ENCODE measurements at places on chromosomes 3 and 15.
A peak's percentile ranks its signal among the peaks of the same experiment; 100 is the strongest.

DNA sequence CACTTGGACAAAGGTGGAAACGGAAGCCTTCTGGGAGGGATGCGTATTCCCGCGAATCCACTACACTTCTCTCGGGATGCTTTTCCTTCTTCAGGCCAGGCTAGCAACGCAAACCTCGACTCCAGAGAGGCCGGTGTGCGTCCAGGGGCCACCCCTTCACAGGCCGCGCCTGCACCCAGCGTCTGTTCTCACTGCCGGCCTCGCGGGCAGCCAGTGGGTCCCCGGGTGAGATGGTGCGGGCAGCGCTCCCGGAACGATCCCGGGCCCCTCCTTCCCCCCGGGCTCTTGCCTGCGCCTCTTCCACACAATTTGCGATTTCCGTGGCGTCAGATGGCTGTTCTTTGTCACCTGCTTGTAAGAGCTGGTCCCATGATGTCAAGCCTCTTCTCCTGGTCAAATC, 27.3 kb downstream of the GABRA5 start:
- DNase-seq, result no peak

DNA sequence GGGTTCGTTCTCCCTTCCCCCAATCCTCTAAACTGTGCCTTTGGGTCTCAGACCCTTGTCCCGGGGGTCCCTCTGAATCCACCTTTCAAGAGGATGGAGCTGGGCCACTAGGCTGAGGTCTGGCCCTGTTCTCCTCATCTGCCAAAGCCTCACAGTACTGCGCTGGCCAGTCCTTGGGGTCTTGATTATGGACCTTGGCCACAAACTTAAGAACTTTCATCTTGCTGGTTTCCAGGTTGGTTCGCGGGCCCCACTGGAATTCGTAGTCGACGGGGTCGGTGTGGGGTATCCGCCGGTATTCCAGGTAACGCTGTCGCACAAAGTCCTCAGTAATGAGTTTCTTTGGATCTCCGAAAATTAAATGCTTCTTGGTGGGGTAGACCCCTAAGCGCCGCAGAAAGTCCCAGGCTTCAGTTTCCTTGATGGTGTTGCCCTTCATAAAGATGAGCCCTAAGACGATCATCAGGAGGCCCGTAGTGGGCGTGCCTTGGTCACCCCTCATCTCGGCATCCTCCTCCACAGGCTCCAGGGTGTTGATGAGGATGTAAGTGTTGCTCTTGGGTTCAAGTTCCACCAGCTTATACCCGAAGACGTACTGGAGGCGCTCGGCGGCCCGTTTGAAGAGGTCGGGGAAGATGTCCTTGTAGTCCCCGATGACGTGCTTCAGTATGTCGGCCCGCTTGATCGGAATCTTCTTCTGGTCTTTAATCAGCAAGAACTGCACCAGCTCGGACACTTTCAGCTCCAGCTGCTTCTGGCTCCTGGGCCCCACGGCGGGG, 727 bp downstream of the NSMCE3 start:
- DNase-seq, result peak; percentile 8

DNA sequence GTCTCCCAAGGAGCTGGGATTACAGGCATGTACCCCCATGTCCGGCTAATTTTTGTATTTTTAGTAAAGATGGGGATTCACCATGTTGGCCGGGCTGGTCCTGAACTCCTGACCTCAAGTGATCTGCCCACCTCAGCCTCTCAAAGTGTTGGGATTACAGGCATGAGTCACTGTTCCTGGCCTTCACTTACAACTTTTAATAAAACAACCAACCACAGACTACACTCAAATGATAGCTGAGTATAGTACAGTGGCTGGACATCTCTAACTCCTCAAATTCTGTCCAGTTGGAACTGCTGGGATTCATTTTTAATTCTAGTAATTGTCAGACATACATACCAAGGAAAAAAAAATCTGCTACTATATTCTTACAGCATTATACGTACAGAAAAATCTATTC, 71.0 kb downstream of the PBRM1 start:
- no peak for DNase-seq

DNA sequence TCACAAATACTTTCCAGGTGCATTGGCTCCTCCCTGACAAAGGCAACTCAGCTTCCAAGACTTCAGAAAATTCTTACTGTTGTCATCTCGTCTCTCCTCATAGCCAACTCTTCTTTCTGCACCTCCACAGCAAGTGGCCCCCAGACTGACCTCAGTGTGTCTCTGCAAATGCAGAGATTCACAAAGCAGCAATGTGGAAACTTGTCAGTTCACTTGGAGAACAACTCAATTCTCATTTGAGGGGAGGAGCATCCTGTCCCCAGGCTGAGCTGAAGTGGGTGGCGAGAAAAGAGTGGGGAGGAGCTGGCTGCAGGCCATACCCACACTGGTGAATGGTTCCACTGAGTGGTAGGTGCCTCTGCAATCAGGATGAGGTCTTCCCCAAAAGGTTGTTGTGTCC, 248.7 kb upstream of the IL12A start:
- no peak for DNase-seq

- DNase-seq, result no peak
These were observed 423.7 kb upstream of the SEMA6D start for GRCh38 chr15:47293466-47294162.

GRCh38 chr3:105093371-105094252, 273.1 kb upstream of the ALCAM start:
- no peak for DNase-seq

DNA sequence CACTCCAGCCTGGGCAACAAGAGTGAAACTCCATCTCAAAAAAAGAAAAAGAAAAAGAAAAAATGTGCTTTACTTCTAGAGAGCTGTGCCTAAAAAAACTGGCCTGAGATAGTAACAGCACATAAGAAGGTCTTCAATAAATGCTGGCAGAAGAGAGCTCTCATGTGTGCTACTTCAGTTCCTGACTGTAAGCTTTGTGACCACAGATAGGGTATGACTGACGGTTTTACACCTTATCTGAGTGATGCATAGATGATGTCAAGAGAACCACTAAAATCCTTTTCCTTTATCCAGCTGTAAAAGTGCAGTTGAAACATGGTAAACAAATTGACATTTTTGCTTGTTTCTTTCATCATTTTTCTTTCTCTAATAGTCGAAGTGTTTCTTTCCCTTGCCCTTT, 127.9 kb downstream of the C3orf70 start:
- DNase-seq, result peak; percentile 75

- DNase-seq, result no peak
These were observed 78.2 kb downstream of the TPRG1 start for GRCh38 chr3:189249987-189250386.

DNA sequence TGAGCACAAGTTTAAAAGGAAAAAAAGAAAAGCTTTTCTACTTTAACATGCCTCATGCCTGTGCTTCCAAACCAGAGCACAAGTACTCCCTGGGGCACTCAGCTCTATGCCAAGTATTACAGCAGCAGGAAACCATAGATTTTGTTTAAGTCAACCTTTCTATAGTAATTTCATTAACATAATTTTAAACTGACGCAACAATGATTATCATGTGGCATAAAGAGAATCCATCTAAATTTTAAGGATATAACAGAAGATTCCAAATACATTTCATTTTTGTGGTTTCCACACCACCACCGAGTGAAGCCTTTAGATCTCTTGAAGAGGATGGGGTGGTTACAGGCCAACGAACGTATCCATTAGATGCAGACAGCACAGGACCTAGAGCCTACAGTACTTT, 112.1 kb downstream of the TNIK start:
- DNase-seq, result no peak

GRCh38 chr3:186643493-186643892, 3.3 kb downstream of the FETUB start:
- no peak for DNase-seq

- no peak for DNase-seq
These were observed 20.3 kb upstream of the RAB6B start for GRCh38 chr3:133915685-133916658.

DNA sequence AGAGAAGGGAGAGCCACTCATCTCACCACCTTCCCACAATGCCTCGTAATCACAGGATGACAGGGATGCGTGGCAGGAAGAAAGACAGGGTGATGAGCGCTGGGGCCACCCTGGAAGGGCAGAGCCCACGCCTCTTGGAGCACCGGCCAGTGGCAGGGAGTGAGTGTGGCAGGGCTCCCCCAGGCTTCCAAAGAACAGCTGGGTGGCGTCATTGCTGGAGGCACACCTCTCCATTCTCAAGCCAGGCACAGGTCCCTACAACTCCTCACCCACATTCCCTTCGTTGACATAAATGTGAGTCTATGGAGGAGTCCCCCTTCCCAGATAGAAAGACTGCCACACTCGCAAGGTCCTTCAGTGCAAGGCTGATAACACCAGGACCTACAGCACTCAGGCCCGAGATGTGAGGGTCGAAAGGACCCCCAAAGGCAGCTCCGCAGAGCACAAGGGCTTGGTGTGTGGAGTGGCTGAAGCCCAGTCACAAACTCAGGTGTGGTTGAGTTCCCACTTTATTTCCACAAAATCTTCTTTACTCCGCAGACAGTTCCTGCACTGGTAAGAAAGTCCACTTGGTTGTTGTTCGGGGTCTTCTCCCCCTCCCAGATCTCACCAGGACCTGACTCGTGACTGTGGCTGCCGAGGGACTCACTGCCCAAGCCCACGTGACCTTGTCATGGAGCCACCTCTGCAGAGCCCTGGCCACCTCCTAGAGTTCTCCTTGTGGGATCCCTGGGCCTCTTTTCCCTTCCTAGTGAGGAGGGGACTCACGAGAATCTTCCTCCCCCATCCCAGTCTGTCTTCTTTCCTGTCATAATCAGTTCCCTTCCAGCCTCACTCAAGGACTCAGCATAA, 22.4 kb upstream of the CORO2B start:
- DNase-seq, result no peak

DNA sequence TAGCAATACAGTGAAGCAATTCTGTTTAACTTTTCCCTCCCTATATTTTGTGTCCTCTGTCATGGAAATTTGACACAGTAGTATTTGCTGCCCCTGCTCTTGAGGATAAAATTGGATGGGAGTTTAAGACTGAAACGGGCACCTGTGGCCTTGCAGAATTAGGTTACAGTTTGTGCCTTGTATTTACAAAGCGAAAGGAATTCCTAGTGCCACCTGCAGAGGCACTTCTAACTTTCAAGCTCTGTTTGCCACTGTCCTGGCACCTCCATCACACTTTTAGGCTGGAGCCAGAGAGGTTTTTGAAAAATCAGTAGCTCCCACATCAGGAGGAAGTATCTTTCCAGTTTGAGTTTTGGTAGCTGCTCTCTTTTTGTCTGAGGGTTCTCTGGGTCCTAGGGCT, 39.5 kb downstream of the CD86 start:
- no peak for DNase-seq

GRCh38 chr3:186401556-186401955, 39.5 kb upstream of the DGKG start:
- no peak for DNase-seq

DNA sequence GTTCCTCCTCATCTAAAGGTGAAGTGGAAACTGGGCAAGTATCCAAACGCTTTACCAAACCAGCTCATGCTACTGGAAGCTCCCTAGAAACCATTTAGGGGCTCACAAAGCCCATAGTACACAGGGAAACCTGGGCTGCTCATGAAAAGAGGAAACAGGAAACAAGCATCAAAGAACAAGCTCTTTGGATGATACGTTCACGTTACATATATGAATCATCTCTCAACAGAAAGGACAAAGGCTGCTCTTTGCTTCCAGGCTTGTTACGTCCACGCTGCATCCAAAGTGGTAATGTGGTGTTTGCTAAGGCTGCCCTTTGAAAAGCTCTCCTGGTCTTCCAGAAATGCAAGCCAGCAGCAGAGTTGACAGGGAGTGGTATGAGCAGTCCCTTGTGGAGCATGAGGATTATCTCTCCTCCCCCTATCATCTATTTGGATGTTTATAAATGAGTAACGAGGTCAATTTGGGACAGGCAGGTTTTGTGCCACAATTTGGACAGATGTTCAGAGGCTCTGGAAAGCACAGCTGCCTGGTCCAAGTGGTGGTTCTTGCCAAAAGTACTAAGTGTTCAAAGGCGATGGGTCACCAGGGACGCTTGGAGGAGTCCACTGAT, 98.0 kb upstream of the RORA start:
- peak; percentile 5 for DNase-seq

- peak; percentile 73 for DNase-seq
These were observed 9.2 kb upstream of the SEMA4B start for GRCh38 chr15:90191794-90192509.

- no peak for DNase-seq
These were observed 325.4 kb downstream of the FOXP1 start for GRCh38 chr3:71258116-71258515.

DNA sequence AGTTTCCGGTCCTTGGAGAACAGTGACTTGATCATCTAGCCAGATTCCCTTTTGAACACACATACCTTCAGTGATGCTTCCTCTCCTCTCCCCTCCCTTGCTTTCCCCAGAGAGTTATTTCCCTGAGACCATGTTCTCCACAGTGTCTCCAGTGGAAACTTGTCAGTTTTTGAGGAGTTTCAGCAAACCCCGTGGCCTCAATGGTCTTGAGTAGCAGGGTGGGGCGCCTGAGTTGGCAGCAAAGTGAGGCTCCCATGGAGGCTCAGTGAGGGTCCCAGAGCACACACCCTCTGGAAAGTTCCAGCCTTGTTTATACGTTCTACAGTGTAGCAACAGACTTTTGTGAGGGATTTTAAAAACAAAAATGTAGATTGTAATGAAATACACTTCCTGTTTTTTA, 135.1 kb downstream of the LRRC28 start:
- no peak for DNase-seq

- no peak for DNase-seq
These were observed 79.4 kb upstream of the MRPS22 start for GRCh38 chr3:139264375-139264774.

DNA sequence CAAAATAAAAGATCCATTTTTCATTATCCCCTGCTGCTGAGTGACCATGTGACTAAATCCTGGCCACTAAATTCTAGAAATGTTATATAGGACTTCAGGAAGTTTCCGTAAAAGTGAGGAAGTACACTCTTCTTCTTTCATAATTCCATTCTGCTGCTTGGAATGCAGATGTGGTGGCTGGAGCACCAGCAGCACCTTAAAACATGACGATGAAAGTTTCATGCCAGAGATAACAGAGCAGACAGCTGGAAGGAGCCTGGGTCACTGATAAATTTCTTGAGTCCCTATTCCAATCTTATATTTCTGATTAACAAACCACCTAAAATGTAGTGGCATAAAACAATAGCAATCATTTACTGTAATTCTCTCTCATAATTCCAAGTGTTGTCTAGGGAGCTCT, 238.7 kb downstream of the TBL1XR1 start:
- no peak for DNase-seq

GRCh38 chr3:53739966-53740365, 106.3 kb downstream of the CHDH start:
- DNase-seq, result no peak

DNA sequence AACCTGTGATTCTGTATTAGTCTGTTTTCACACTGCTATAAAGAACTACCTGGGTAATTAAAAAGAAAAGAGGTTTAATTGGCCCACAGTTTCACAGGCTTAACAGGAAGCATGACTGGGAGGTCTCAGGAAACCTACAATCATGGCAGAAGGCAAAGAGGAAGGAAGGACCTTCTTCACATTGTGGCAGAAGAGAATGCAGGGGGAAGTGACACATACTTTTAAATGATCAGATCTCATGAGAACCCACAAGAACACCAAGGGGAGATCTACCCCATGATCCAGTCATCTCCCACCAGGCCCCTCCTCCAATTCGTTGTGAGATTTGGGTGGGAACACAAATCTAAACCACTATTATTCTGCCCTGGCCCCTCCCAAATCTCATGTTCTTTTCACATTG, 6.1 kb downstream of the ZKSCAN7 start:
- DNase-seq, result no peak

Measured in Jurkat, Clone E6-1 (cell line).